ENCODE measurements at places on chromosomes 2 and 18. TPM values are rescaled to one million over a fixed set of nuclear protein-coding genes. Genes with fewer than 3 reads are reported as not detected.
A peak's percentile ranks its signal among the peaks of the same experiment; 100 is the strongest.

DNA sequence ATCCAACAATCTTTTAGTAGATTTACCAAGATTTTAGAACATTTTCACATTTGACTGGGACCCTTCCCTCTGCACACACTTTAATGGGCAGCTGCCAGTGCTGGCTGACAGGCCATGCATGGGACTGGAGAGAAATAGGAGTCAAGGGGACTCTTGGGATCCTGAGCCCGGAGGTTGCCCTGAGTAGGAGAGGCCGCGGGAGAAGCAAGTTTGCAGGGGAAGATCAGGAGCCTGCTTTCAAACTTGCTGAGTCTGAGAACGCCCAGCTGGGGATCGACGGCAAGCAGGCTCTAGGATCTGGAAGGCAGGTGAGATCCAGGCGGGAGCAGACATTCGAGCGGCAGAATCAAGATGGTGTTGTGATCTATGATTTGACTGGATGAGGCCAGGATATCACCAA is 186.1 kb downstream of the HDAC4 start:
- DNase-seq = no peak

DNA sequence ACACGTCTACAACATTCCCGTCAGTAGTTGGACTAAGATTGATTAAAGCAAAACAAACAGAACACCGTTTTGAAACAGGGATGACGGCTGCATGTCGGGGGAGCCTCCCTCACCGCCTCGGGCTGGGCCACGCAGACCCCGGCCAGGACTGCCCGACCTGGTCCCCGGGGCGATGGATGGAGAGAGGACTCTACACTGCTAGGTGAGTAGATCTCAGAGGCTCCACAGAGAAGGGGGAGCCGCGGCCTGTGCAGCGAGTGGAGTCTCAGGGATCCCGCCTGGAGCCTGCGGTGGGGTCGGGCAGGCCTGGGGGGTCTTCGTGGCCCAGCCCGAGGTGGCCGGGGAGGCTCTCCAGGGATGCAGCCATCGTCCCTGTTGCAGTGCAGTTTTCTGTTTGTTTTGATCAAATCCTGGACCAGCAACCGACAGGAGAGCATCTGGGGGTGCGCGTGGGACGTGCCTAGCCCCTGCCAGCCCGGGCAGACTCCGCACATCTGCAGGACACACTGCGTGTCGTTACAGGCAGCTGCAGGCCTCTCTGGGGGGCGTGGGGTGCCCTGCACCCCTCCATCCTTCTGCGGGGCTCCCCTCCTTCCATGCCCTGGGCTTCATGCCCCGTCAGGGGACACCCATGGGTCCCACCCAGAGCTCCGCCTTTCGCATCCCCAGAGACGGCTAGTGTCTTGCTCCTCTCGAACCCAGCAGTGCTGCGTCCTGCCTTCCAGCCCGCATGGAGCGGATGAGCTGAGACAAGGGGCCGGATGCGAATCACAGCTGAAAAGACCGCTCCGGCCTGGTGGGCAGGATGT is 143.6 kb downstream of the RTP5 start:
- no peak for DNase-seq

DNA sequence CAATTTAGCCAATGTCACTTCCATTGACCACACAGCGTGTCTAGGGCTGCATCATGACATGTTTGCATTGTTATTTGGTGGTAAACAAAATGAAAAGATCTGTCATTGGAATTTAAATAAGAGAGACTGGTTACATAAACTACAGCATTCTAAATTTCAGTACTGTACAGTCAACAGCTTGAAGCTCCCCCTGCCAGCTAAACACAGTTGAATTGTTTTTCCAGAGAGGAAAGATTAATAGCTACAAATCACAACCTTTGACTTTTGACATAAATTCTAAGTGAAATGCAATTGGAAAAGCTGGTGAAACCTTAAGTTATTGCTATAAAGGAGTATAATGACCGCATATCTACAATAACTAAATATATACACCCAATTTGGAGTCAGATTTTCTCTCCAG is 1600.0 kb upstream of the ACVR2A start:
- no peak for DNase-seq

DNA sequence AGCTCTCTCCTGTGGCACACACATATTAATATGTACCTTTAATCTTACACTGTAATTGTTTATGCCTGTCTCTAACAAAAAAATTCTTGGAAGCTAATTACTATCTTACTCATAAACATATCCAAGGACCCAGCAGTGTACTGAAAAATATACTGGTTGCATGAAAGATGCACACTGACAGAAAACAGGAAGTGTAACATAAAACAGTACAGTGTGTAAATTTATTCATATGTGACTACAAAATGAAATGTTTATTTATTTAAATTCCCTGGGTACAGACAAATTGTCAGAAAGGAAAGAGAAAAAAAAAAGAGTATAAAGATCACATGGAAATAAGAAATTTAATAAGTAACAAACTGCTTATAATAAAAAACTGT is 28.5 kb downstream of the TMEM131 start:
- no peak for DNase-seq

GRCh38 chr2:185466915-185467314 is 271.7 kb upstream of the FSIP2 start:
- no peak for DNase-seq

- peak; percentile 22 for DNase-seq
These were observed 27.8 kb upstream of the GAREM2 start for GRCh38 chr2:26144953-26145680.

GRCh38 chr18:79545736-79546171 is 133.8 kb upstream of the CTDP1 start:
- DNase-seq = no peak

GRCh38 chr18:9734189-9734588 is 26.1 kb downstream of the RAB31 start:
- DNase-seq = no peak

GRCh38 chr2:128812183-128812940 is 493.7 kb upstream of the HS6ST1 start:
- no peak for DNase-seq

DNA sequence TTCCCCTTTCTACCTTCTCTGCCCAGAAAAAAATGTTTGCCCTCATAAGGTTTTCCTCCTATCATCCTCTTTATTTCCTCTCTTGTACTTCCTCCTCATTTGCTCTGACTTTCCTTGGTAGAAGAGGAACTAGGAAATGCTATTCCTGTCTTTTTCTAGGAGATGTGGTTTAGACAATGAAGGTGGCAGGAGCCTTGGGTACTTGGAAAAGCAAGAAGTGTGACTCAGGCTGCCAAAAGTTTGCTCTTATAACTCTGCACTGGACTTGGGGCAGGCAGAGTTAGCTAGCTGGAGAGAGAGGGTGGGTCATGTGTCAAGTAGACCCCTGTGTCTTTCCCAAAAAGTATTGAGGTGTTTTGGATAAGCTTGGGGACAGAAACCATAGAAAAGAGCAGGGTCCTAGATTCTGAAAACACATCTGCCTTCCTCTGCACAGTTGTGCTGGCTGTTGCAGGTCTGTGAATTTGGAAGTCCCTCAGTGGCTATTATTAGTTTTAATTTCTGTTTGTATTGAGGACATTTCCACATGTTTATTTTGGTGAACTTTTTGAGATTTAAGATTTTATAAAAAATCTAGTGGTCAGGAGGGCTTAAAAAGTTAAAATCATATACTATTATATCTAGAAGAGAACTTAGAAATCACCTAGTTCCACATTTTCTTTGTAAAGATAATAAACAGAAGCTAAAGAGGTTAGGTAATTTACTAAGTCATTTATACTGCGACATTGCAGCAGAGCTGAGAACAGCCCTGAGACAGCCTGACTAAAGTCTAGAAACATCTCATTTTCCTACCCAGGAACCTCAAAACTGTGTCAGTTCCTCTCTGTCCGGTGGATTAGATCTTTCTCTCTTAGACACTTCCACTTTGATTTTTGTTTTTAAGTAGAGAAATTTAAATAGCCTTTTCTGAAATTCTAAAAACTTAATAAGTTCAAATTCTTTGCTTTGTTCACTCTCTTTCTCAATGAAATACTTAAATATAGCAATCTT is 16.0 kb downstream of the INSIG2 start:
- no peak for DNase-seq

DNA sequence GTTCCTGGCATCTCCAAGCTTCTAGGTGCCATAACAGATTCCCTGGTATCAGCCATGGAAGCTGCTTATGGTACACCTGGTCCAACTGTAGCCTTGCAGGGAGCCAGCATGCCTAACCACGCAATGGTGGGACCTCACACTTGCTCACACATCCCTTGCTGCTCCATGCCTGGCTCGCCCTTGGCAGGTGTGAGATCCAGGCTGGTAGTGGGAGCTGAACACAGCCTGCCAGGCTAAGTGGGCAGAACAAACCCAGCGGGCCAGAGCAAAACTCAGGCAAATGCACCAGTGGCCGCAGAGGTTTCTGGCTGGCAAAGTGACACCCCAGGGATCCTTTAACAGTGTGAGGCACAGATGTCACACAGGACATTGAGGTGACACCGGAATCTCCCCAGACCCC is 185.8 kb downstream of the NDUFA10 start:
- no peak for DNase-seq

- DNase-seq = no peak
These were observed 36.2 kb upstream of the YES1 start for GRCh38 chr18:848062-848861.

DNA sequence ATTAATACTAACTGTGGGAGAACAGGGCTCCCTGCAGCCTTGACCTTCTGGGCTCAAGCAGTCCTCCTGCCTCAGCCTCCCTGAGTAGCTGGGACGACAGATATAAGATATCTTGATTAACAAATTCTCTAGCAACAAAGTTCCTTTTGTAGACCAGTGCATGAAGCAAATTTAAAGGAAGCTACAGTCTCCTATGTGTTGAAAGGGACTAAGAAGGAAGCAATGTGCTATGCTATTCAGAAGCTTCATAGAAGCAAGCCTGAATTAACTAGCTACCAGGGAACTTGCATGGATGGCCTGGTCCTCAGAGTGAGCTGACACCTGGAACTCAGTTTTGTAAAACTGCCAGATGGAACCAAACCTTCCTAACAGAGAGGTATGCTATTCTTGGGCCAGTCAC is 33.2 kb downstream of the RAPH1 start:
- DNase-seq = no peak

DNA sequence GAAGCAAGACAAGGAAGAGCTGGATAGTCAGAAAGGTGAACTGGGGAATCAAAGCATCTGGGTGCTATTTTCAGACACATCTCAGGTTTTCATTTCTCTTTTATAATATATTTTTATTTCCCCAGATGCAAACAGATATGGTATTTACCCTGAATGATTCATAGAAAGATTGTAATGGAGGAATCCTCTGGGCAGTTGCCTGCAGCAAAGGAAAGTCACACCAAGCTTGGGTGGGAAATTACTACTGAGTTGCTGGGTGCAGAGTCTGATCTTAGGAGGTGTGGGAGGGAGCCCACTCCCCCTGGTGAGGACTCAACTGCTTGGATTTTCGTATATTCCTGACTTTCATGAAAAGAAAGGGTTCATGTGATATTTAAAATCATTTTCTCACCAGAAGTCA is 2.1 kb downstream of the EFR3B start:
- no peak for DNase-seq

GRCh38 chr18:23154823-23155500 is 19.7 kb downstream of the CABLES1 start:
- no peak for DNase-seq

GRCh38 chr18:57023275-57023882 is 123.5 kb upstream of the BOD1L2 start:
- no peak for DNase-seq

DNA sequence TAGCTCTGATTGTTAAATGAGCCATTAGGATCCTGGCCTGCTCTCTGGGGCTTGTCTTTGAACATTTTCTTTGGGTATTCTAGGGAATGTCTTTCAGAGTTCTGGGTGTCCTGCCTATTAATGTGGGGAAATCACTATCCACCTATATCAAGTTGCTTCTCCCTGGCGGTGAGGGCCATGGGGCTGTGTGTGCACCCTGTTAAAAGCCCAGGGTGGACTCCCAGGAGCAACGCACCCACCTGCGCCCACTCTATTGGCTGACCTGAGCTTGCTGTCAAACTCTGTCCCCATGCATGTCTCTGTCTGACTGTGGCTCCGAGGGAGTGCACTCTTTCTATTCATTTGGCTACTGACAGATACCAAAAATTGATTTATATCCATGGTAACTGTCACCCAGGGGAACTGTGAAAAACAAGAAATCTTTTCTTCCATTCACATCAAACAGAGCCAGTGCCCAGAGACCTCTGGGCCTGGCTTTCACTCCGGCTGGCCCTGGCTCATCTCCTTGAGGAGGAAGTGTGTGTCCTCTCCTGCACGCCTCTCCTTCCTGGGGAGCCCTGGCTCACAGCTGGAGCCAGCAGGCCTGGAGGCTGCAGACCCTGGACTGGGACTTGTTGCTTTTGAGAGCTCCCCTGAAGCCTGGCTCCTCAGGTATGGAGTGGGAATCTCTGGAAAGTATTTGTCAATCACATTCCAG is 10.5 kb upstream of the TOGARAM2 start:
- no peak for DNase-seq

DNA sequence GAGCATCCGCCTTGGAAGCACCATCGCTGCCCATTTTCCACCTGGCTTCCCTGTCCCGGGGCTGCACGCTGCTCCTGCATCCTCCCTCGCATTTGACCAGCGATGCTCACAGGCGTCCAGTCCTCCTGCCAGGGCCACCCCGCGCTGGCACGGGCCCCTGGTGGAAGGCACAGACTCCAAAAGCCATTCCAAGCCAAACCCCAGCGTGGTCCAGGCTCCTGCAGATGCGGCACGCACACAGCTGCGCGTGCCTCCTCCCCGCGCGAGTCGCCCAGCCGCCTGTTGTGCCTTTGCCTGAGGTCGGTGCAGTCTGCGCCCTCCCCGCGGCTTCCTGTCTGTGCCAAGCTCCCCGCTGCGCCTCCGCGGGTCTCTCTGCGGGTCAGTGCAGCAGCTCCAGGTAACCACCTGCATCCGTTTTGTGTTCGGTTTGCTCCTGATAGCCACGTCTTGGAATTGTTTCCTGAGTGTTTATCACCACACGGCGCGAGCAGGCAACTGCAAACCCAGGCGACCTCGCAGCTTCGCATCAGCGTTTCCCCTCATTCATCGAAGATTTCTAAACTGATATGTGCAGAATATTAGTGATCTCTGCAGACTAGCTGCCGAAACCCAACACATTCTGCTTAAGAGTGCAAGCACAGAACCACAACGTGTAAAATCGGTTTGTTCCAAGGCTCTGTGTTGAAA is 65.2 kb upstream of the SALL3 start:
- DNase-seq = no peak

- no peak for DNase-seq
These were observed 217.4 kb downstream of the CDCA7 start for GRCh38 chr2:173571887-173572680.

Gene PELI1
- 34.0 TPM for polyA plus RNA-seq

Gene IRS1
- 16.0 TPM for polyA plus RNA-seq

Gene WDR7
- 13.0 TPM for polyA plus RNA-seq
